ENCODE measurements at places on chromosomes 5 and 9. TPM values are rescaled to one million over a fixed set of nuclear protein-coding genes. Genes with fewer than 3 reads are reported as not detected.

GRCh38 chr5:172835290-172835993 is 1.4 kb downstream of the ERGIC1 start:
- DNase-seq, result no peak

- no peak for DNase-seq
Measured at GRCh38 chr5:167105941-167106340, 1185.5 kb upstream of the WWC1 start.

GRCh38 chr5:108858959-108859358 is 111.3 kb downstream of the FER start:
- no peak for DNase-seq

- DNase-seq, result peak; percentile 28
Measured at GRCh38 chr9:112069318-112070169, 105.6 kb downstream of the SUSD1 start.

DNA sequence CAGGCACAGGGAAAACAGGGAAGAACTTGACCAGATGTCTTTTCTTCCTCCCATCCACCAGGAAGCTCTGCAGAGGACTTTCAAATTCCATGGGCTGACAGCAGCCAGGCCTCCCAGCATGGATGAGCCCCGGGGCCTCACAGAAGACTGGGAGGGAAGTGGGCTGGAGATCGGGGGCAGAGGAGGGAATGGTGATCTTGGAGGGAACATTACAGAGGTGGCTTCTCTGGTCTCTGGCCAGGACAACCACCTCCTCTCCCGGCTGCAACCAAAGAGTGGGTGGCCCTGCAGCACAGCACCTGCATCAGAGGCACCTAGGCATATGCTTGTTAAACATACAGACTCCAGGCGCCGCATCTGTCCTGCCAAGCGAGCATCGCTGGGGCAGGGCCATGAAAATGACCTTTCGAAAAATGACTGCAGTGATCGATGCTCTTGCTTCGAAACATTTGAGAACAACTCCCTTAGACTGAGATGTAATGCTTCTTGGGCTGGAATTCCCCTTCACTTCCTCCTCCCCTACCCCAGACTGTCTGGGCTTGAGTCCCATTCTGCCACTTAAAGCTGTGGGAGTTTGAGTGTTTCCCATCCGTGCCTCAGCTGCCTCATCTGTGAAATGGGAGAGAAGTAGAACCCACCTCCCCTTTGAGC is 68.7 kb upstream of the UNC5A start:
- no peak for DNase-seq

Gene EDIL3
- polyA plus RNA-seq, result 43.5 TPM

GRCh38 chr9:93668261-93668871 is 92.0 kb downstream of the PHF2 start:
- no peak for DNase-seq

Gene PCSK1
- polyA plus RNA-seq, result 0.64 TPM

Gene WDR38
- polyA plus RNA-seq, result 3.4 TPM

DNA sequence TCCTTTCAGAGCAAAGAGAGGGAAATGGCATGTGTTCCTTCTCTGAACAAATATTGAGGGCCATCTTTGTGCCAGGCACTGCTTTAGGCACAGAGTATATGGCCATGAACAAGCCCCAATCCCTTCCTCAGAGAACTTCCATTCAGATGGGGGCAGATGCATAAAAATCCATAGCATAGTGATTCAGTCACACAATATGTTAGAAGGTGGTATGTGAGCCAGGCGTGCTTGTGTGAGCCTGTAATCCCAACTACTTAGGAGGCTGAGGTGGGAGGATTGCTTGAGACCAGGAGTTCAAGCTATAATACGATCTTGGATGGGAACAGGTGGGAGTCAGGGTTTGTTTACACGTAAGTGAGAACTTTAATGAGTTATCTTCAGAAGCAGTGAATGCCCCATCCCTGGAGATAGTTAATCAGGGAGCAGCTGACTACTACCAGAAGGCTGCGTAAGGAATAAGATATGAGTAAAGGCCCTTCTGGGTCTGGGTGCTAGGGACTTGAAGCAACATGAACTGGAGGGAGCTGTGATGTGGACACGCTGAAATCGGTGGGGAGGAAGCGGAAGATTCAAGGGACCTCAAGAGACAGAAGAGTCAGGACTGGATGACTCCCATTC is 27.1 kb downstream of the NANS start:
- no peak for DNase-seq

Gene FBP2
- polyA plus RNA-seq, result 2.6 TPM

Data from left lung (tissue), 14 donors.